ENCODE measurements at places on chromosomes 12 and 14. TPM values are rescaled to one million over a fixed set of nuclear protein-coding genes. Genes with fewer than 3 reads are reported as not detected.

The SMAGP gene
- total RNA-seq: 1.2 TPM

The KLRK1 gene
- 2.9 TPM for total RNA-seq

The CLEC1A gene
- total RNA-seq: 2.6 TPM

The ABCC9 gene
- 109 TPM for total RNA-seq

The ENTPD5 gene
- 11.3 TPM for total RNA-seq

The CD163 gene
- 86.6 TPM for total RNA-seq

DNA sequence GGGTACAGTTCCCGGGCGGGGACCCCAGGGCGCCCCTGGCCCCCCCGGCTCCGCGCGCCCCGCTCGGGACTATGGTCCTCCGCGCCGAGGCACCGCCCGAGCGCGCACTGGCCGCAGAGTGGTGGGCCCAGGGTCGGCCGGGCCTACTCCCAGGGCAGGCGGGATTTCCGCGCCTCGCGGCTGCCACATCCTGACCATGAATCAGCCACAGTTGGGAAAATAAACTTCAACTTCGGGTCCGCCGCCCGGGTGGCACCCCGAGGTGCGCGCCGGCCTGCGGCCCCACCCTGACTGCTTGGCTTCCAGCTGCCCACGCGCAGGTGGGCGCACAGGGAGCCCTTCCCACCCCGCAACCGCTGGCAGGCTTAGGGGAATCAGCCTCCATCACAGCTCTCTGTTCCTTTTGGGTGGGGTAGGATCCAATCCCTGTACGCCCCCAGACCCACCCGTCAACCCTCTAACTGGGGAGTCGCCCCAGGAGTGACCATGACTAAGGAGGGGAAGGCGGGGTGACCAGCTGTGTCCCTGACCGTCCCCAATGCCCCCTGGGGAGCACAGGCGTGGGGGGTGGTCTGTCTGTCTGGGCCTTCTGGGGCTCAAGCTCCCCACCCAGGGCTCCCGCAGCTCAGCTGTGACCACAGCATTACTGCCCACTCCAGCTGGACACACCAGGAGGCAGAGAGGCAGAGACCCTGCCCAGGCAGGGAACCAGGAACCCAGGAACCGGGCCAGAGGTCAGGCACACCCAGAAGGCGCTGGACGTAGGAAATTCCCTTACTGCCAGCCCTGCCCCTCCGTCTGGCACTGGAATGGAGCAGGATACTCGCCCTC, 678 bp downstream of the INF2 start:
- H3K4me1 ChIP-seq: peaks cover 17% of the 10 kb centered on the region
- H3K4me3 ChIP-seq: peak overlapping the region; percentile 46
- H3K36me3 ChIP-seq: no peaks in the 10 kb centered on the region

DNA sequence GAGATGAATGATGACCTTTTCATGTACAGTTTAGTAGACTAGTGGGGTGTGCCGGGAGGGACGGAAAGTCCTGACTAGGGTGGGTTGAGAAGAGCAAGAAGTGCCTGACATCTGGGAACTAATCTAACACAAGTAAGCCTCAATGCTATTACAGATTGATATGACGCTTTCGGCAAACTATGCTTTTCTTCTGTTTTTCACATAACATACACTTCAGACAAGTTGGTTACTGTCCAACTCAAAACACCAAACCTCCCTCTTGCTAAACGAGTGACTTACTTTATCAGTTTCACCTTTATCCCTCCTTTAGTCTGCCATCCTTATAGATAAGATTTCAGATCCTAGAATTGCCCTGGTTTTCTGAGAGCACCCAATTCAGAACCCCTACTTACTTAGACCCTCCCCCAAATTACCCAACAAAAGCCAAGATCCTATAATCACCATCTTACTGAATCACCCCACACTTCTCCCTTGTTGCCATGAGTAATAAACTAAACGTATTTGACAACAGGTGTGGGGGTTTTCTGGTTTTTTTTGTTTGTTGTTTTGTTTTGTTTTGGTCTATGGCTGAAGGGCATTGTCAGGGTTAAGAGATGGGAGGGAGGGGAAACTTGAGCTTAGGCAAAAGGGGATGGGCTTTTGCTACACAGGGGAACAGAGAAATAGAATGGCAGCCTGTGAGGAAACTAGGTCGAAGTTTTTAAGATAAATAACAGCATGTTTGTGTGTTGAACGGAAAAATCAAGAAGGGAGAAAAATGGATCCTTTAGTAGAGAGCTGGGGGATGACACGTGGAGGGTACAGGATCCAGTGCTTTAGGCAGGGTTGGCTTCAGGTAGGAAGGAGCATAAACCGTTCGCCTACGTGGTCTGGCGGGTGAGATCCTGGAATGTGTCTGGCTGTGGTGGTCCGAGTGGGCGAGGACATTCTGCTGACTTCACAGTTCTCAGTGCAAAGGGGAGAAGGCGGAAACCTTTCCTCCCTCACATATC, 6.1 kb upstream of the PSMA3 start:
- H3K4me1 ChIP-seq: peaks cover 3% of the 10 kb centered on the region
- H3K27ac ChIP-seq: peak overlapping the region; percentile 88
- H3K27me3 ChIP-seq: no peaks in the 10 kb centered on the region
- peak overlapping the region; percentile 64 for H3K4me3 ChIP-seq
- no peaks in the 10 kb centered on the region for H3K36me3 ChIP-seq

- no peaks in the 10 kb centered on the region for H3K27me3 ChIP-seq
- H3K4me3 ChIP-seq: no peak overlapping the region
- peaks cover 14% of the 10 kb centered on the region for H3K4me1 ChIP-seq
- H3K36me3 ChIP-seq: no peaks in the 10 kb centered on the region
Observed at GRCh38 chr12:108803428-108804105, 53.8 kb downstream of the SSH1 start.

DNA sequence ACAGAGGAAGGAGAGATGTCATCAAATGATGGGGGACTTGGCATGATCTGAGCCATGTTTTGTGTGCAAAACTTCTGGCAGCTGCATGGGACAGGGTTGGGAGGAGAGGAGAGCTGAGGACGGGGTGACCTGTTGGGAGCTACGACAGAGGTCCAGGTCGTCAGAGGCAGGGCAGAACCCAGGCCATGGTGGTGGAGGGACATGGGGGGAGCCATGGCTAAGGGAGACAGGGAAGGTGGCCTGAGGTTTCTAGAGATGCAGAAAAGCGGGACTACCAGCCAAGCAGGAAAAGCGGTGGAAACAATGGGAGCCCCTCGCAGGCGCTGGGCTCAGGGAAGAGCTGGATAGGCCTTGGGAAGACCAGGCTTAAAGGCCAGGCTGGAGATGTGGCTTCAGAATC, 88.3 kb downstream of the DICER1 start:
- H3K4me3 ChIP-seq: no peak overlapping the region
- DNase-seq: no peak
- no peaks in the 10 kb centered on the region for H3K4me1 ChIP-seq
- no peak overlapping the region for H3K27ac ChIP-seq

DNA sequence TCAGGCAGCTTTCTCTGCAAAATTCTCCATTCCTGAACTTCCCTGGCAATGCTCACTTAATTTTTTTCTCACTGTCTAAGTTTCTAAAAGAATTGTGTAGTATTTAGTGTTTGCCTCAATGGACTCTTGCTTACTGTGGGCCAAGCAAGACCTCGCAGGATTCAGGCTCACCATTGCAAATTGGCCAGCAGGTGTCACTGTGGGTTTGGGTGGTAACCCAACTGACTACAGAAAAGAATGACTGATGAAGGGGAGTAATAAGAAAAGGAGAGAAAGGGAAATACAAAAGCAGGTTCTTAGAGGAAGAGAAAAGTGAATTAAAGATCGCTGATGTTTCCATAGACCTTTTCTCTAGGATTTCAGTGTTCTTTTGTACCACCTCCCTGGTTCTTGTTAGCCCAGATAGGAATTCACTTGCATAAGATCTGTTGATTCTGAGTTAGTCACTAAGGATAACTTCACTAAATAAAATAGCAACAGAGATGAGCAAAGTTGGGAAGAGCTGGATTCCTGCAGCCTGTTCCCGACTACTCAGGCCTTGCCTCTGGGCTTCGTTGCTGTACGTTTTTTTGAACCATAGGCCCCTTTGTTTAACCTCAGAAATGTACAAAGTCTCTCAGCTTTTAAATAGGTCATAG, 386.5 kb upstream of the DDHD1 start:
- peak overlapping the region; percentile 29 for H3K27ac ChIP-seq
- H3K36me3 ChIP-seq: no peaks in the 10 kb centered on the region
- H3K27me3 ChIP-seq: no peaks in the 10 kb centered on the region
- DNase-seq: peak; percentile 80

DNA sequence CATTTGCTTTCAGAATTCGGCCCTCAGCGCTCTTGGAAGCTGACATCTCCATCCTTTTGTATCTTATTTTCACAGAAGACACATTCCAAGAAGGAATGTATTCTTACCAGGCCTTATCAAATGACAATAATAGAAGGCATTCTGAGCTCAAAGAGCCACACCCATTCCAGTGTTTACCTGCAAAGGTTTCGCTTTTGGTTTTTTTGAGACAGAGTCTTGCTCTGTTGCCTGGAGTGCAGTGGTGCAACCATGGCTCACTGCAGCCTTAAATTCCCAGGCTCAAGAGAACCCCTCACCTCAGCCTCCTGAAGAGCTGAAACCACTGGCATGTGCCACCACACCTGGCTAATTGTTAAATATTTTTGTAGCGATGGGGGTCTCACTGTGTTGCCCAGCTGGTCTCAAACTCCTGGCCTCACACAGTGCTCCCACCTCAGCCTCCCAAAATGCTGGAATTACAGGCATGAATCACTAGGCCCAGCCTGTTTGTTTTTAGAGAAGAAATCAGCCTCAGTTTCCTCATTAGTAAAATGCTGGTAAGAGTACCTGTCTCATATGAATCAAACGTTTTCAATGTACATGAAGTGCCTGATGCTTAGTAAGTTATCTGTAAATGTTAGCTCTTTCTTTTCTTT, 69.2 kb downstream of the SLC6A12 start:
- H3K36me3 ChIP-seq: no peaks in the 10 kb centered on the region
- DNase-seq: no peak
- no peaks in the 10 kb centered on the region for H3K27me3 ChIP-seq
- H3K4me3 ChIP-seq: no peak overlapping the region

DNA sequence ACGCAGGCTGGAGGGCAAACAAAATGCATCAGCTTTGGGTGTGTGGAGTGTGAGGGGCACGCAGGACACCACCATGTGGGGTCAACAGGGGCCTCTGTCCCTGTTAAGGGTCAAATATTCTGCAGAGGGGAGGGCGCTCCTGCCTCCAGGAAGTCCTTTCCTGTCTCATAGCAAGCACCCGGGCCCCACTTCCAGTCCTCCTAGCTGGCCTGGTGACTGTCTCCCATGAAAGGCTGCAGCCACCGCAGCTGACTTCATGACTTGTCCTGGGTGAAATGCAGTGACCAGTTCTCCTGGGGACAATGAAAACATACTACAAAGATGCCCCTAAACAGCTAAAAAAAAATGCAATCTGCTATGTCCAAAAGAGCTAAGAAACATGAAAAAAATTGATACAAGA, 53.6 kb downstream of the LGMN start:
- H3K36me3 ChIP-seq: no peaks in the 10 kb centered on the region
- H3K27ac ChIP-seq: no peak overlapping the region
- no peak overlapping the region for H3K4me3 ChIP-seq
- DNase-seq: no peak

DNA sequence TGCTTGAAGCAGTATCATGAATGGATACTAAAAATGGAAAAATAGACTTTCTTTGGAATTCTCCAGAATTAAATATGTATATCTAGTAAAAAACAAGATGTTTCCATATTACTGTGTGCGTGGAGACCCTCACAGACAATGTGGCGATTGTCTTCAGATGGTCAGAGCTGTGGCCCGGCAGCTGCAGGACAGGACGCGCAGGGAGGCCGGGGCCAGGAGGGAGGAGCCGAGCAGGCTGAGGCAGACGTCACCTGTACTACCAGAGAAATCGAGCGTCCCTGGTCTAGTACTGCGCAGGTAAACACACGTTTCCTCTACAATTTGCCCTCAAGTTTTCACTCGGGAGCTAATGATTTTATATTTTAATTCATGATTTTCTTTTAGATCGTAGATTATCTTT, 22.8 kb downstream of the DDX51 start:
- no peak overlapping the region for H3K4me3 ChIP-seq
- H3K27ac ChIP-seq: no peak overlapping the region
- H3K4me1 ChIP-seq: no peaks in the 10 kb centered on the region
- no peaks in the 10 kb centered on the region for H3K36me3 ChIP-seq
- no peak for DNase-seq

- no peak overlapping the region for H3K4me3 ChIP-seq
- DNase-seq: no peak
- H3K27me3 ChIP-seq: no peaks in the 10 kb centered on the region
- no peak overlapping the region for H3K27ac ChIP-seq
- H3K36me3 ChIP-seq: no peaks in the 10 kb centered on the region
- H3K4me1 ChIP-seq: no peaks in the 10 kb centered on the region
Observed at GRCh38 chr14:59570122-59570521, 6.5 kb downstream of the CCDC175 start.

GRCh38 chr12:56725723-56726102, 614 bp upstream of the NACA start:
- H3K27ac ChIP-seq: peak overlapping the region; percentile 93
- H3K4me3 ChIP-seq: peak overlapping the region; percentile 61
- H3K4me1 ChIP-seq: peaks cover 14% of the 10 kb centered on the region
- no peak for DNase-seq

- H3K4me3 ChIP-seq: no peak overlapping the region
- no peak for DNase-seq
- no peaks in the 10 kb centered on the region for H3K36me3 ChIP-seq
- no peaks in the 10 kb centered on the region for H3K27me3 ChIP-seq
- no peaks in the 10 kb centered on the region for H3K4me1 ChIP-seq
Observed at GRCh38 chr12:5628501-5628900, 196.6 kb downstream of the NTF3 start.

DNA sequence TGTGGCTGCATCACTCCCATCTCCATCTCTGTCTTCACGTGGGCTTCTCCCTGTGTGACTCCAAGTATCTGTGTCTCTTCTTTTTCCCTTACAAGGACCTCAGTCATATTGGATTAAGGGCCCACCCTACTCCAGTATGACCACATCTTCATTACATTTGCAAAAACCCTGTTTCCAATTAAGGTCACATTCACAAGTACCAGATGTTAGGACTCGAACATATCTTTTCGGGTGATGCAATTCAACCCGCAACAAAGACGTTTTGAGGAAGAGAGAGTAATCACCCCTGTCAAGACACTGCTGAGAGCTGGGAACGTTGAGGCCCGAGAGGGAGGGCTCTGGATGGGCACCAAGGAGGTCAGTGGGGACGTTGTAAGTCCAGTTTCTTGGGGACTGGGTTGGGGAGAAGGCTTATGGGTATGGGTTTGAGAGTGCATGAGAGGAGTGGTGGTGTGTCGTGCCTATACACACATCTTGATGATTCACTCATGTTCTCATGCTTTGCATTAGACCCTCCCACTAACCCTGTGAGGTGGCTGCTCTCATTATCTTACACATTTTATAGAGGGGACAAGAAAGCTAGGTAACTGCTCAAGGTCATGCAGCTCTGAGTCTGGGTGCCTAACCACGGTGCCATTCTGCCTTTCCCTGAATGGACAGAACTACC, 12.1 kb upstream of the IFI27 start:
- H3K36me3 ChIP-seq: no peaks in the 10 kb centered on the region
- no peak overlapping the region for H3K27ac ChIP-seq
- H3K27me3 ChIP-seq: no peaks in the 10 kb centered on the region
